ENCODE measurements at places on chromosomes 4 and X.

- no peak for DNase-seq
These were observed 338.6 kb downstream of the SPIN4 start for GRCh38 chrX:63012574-63012973.

DNA sequence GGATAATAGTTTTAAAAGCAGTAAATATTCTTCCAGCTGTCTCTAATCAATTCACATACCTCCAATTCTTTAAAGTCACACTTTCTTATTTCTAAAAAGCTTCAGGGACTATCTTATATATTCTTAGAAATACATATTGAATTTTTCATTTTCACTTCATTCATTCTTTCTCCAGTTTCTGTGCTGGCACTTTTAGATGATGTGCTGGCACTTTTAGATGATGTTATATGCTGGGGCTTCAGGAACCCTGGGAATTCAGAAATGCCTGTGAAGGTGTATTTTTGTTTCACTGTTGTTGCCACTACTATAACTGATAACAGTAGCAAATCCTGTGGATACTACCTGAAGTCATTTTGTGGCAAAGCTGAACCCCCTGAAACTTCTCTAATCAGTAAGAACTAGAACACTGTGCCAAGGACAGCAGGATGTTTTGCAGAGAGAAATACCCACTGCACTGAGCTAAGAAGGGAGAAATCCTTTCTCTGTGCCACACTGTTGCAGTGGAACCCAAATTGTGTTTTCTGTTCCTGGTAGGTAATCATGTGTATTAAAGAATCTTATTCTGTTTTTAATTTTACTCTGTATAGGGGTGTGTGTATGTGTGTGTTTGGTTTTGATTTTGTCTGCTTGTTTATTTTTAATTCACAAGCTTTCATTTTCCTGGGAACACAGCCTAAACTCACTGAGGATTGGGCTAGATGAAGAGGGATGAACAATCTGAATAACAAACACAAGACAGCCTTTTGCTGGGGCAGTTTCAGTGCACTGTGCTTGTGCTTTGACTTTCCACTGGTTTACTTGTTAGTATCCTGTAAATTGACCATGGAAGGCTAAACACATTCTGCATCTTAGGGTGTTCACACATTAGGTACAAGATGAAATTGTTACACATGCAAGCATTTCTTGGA, 898.3 kb downstream of the CCSER1 start:
- no peak for DNase-seq

DNA sequence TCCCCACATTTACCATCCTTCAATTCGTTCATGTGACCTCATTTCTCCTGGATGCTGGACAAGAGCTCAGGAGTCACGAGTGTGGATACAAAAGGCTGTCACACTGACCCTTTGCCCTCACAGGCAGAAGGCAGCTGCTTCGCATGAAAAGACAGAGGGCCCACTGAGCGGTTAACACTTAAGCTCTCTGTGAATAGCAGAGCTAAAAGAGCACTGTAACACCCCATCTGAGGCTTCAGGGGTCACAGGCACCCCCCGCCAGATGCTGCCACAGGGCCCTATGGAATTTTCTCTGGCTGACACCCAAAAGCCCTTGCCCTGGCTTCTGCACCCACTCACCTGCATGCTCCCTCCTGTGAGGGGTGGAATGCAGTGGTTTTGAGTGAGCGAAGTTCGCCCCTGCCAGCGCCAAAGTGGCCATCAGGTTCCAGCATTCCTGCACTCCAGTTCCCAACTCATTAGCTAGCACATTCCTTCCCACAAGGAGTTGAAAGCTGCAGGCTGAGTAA, 360.9 kb downstream of the PPP3CA start:
- no peak for DNase-seq

- no peak for DNase-seq
These were observed 196.4 kb downstream of the LRBA start for GRCh38 chr4:150818661-150819060.

DNA sequence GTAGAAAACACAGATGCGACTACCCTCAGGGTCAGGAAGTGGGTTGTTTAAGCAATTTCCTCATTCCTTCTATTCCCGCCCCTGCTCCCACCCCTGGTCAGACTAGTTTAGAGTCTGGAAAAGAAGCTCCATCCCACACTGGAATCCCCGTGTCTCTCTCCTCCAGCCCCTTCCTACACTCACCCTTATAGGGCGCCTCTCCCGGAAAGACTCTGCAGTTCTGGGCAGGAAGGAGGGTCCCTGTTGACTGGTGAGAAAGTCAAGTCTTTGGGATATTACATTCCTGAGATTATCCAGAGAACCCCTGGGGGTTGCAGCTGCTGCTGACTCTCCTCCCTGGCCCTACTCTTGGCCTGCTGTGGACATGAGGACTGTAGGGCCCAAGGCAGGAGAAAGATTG, 11.9 kb downstream of the STARD8 start:
- DNase-seq: no peak

- DNase-seq: no peak
These were observed 12.6 kb downstream of the C4orf54 start for GRCh38 chr4:99645036-99645435.

DNA sequence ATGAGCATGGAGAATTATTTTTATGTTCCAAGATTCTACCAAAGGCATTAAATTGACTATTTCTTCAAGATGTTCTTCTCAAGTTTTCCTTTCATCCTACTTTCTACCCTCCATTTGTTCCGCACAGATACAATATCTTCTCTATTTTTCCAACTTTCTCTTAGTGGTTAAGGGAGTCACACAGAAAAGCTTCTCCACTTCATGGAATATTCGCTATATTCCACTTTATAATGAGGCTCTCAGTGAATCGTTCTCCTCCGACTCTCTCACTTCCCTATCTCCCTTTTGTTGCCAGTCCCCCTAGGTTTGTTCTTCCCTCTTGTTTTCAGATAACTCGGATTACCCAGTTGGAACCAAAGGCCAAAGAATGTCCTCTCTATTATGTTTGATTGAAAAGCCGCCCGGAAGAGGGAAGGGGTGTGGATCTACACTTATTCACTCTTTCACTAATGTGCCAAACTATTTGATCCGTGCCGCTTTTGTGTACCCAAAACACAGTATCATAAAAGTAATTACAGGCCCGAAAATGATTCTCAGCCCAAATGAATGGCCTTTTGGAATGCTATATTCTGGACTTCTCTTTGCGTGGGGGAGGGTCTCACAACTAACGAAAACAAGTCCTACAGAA, 1.2 kb downstream of the SH3D19 start:
- peak; percentile 2 for DNase-seq

DNA sequence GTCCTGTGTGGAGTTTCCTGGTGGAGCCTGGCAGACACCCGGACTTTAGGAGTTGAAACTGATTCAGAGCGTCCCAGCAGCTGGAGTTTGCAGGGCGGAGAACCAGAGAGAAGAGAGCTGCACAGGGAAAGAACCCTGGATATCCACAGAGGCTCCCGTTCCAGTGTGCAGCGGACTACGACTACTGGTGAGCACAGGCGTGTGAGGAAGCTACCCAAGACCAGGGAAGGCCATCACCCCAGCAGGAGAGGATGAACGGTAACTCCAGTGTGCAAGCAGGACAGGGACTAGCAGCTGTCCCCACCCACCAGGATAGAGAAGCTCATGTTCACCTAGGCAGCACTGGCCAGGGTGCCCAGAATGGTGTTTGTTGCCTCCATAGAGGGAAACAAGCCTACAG, 2.3 kb downstream of the LAGE3 start:
- DNase-seq: no peak

DNA sequence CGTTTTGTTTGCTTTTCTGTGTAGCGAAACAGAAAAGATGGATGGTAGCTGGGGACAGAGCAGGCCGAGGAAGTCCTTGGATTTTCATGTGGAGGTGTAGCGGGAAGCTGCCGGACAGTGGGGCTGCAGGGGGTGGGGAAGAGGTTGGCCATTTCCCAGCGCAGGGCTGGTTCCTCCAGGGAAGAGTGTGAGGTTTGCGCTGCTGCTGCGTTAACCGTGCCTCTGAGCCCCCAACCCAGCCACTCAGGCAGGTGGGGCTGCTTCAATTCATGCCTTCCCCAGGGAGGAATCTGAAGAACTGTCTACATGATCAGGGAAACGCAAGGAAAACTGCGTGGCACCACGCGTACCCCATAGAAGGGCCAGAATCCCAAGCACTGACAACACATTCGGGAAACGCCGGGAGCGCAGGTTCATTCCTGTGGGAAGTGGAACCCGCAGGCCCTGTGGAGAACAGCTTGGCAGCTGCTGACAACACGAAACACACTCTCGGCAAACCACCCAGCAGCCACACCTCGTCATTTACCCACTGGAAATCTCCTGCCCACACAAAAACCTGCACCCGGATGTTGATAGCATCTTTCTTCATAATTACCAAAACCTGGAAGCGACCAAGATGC, 57.7 kb downstream of the PCGF3 start:
- DNase-seq: no peak

- DNase-seq: no peak
These were observed 73.1 kb upstream of the FMR1 start for GRCh38 chrX:147838465-147839131.

DNA sequence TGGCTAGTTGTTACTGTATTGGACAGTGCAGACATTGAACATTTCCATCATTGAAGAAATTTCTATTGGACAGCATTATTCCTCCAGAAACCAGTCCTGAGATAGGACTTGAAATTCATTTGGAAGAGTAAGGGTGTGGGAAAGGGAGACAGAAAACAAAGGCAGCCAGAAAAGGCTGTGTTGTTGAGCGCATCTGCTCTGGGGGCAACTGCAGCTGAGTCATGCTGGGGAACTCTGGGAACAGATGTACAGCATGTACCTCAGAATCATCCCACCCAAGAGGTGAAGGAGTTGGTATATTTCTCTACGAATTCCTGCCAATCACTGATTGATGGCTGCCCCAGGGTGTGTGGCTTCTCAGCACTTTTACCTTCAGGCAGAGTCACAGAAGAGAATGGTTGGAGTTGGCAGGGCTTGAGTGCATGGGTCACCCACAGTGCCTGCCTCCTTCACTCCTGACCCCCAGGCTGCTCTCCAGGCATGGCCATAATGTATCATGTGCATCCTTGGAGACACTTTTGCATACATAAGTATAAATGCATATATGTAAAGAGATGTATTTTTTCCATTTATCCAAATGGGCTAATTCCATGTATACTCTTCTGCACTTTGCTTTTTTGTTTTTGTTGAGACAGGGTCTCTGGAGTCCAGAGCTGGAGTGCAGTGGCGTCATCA, 39.4 kb downstream of the GEMIN8 start:
- no peak for DNase-seq
